ENCODE measurements at places on chromosomes 2 and 18.
A peak's percentile ranks its signal among the peaks of the same experiment; 100 is the strongest.

DNA sequence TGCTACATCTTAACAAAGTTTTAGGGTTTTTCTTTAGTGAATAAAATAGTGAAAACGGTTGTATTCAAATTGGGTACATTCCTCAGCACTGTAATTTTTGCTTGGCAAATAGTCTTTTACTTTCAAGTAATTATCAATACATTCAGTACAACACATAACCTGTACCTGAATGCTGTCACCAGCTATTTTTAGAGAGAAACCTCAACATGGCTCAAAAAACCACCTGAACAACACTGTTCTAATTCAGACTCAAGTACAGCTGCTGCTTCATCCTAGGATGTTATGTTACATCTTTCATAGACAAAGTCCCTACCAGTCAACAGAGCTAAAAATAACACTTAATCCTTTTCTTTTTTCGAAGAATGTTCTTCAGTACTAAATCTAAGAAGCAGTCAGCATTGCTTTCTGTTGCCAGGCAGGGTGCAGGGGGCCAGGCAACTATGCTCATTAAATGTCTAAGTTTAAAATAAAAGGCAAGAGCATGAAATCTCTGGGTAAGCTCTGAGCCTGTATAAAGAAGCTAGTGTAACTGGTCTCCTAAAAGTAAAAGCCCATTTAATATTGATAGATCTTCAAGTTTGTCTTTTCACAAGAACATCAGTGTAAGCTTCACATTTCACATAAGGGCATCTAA, 20.5 kb downstream of the PDIA6 start:
- DNase-seq, result no peak

DNA sequence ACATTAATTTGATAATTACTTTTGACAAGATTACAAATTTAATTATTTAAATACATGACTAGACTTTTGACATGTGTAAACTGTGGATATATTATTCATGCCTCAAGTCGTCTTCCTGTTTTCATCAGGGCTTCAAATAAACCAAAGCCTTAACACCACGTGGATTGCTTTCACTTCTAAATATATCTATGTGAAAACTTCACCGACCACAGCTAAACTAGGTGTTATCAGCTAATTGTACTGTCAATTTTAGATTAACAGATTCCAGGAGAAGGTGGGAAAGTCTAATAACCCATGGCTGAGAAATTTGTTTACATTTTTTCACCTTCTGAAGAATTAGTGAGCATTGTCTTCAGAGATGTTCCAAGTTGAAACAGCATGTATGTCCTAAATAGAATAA, 494.7 kb upstream of the FAM98A start:
- no peak for DNase-seq

- DNase-seq, result no peak
These were observed 21.9 kb downstream of the ANTXR1 start for GRCh38 chr2:69034845-69035244.

- no peak for DNase-seq
These were observed 5.6 kb downstream of the ACSL3 start for GRCh38 chr2:222866358-222866960.

- DNase-seq, result no peak
These were observed 265.1 kb upstream of the TNP1 start for GRCh38 chr2:217125014-217125413.

- DNase-seq, result peak; percentile 82
These were observed at the start of gene PLA2R1 for GRCh38 chr2:160062292-160063005. Gene PLA2R1, minus strand, starts transcription at chr2:160062615. Its CDS starts 212 bp downstream, at chr2:160062403.

DNA sequence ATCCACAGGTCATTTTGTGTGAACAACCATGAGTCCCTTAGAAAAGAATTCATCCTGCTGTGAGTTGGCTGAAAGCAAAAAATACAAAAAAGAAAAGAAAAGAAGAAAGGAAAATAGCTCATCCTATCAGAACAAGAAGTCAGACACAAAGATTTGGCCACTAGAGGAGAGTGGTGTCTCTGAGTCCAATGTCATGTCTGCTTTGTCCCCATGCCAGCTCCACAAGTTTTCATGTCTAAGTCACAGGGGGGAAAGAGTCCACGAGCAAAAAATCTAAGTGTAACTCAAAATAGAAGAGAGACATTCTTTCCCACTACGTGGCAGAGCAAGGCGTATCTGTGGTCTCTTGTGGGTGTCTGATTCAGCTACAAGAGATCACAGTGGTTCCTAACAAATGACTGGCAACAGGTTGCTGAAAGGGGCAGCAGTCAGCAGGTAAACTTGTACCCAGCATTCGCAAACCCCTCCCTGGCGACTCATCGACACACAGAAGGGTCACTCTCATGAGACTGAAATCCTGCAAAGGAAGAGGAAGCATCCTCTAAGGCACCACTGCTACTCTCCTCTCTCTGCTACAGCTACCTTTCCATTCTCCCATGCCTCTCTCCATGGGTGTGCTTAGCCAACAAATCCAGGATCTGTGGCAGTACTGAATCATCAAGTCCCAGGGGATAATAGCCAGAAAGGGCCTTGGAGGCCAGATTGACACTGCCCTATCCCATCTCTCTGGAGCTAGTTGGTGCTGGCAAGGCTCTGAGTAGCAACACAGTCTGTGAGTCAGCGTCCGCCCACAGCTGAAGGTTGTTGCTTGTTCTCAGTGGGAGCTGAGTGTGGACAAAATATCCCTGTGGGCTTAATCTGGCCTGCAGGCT, 123.0 kb upstream of the SLC39A10 start:
- DNase-seq, result no peak

DNA sequence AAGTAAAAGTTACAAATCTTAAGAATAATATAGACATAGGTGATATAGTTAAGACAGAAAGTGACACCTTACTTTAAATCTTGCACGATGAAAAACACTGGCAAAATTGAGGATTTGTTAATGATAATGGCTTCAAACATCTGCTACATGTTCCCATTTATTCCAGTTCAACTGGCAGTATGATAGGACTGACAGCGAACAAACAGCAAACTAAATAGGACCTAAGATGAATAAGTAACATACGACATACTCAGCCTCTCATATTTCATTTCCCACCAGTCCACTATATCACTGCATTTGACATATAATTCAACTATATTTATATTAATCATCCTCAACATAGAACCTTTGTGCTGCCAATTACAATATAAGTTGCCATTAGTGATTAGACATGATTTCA, 36.3 kb downstream of the ACVR1C start:
- DNase-seq, result no peak

DNA sequence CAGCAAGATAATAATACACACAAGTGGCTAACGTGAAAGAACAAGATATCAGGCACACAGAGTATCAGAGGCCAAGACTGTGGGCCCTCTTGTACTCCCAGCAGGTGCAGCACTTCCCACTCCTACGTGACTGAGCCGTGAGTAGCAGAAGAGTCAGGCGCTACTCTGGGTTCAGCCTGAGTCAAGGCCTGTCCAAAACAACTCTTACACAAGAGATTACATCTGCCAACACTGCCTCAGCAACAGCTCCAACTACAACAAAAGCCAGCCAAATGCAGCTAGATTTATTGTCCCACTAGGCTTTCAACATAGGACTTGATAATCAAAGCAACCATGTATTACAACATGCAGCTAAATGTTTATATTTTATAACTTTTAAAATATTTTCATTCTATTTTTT, 56.2 kb downstream of the ITSN2 start:
- DNase-seq, result peak; percentile 13

- DNase-seq, result no peak
These were observed 414.9 kb upstream of the FSHR start for GRCh38 chr2:49569176-49569575.

- no peak for DNase-seq
These were observed 25.2 kb upstream of the REL start for GRCh38 chr2:60855989-60856669.

GRCh38 chr18:21599585-21600525, 649 bp downstream of the ESCO1 start:
- DNase-seq, result peak; percentile 85

DNA sequence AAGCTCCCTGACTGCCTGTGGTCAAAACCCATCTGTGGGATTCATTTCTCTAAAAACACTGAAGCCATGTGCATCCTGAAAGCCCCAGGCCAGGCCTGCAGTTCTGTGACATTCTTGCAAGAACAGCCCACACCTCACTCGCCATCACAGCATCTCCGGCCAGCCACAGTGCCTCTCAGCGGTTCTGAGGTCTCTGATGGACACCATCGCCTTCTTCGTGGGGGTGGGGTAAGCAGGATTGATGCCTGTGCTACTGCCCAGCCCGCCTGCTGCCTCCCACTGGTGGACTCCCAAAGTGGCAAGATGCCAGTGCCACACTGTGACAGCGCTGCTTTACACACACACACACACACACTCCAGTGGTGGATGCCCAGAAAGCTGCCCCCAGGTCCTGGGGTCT, 5.2 kb upstream of the PRLH start:
- DNase-seq, result no peak

- DNase-seq, result no peak
These were observed 29.0 kb upstream of the CATIP start for GRCh38 chr2:218327451-218328210.

DNA sequence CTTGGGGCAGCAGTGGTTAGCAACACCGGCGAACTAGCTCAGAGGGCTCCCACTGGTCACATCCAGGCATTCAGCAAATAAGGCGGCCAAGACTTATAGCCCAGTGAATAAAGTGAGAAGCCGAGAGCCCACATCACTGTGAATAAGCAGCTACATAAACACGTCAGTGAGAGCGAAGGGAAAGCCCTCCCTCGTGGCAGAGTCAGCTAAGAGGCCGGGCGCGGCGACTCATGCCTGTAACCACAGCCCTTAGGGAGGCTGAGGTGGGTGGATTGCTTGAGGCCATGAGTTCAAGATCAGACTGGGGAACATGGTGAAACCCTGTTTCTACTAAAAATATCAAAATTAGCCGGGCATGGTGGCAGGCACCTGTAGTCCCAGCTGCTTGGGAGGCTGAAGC, 5.2 kb downstream of the D2HGDH start:
- no peak for DNase-seq

All from DMS53 (cell line).